ELF-1 (cell line): ENCODE measurements at places on chromosomes 12 and 14.
A peak's percentile ranks its signal among the peaks of the same experiment; 100 is the strongest.

DNA sequence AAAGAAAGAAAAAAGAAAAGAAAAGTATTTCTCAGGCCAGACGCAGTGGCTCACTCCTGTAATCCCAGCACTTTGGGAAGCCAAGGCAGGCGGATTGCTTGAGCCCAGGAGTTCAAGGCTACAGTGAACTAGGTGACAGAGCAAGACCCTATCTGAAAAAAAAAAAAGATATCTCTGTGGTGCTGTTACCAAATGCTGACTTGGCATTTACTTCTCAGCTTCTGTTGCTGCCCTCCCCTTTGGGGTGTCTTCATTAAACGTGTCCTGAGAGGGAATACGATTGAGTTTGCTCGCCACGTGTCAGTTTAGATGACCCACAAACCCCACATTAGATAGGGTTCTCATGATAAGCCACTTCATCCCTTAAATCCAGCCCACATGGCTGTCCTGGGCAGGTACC, 4.4 kb upstream of the POLR3B start:
- DNase-seq = no peak

GRCh38 chr14:38366374-38366773, 110.5 kb upstream of the CLEC14A start:
- no peak for DNase-seq

GRCh38 chr12:86735851-86736250, 479.7 kb upstream of the MGAT4C start:
- no peak for DNase-seq

DNA sequence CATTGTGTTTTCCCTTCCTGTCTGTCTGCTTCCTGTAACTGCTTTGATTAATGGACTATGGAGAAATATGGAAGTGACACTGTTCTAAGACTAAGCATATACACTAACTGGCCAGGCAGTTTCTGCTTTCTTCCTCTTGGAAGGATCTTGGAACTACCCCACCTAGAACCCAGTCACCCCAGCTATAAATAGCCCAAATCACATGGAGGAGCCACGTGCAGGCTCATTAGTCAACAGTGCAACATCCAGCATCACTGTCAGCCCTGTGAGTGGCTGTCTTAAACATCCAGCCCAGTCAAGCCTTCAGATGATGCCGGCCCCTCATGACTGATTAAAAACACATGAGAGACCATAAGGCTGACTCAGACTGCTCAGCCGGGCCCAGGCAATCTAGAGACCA, 39.2 kb downstream of the BCAT1 start:
- no peak for DNase-seq

DNA sequence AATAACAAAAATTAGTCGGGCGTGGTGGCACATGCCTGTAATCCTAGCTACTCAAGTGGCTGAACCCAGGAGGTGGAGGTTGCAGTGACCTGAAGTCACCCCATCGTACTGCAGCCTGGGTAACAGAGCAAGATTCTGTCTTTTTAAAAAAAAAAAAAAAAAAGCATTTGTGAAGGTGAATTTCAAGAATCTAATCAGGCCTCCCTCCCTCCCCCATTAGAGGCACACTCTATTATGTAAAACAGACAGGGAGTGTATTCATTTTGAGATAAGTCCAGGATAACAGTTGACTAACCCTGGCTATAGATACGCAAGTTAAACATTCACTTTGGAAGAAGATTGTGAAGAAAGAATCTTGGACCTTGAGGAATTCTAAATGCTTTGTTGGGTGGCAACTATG, 2.9 kb downstream of the RESF1 start:
- no peak for DNase-seq

GRCh38 chr12:21169878-21170472, 39.0 kb downstream of the SLCO1B1 start:
- peak; percentile 90 for DNase-seq

DNA sequence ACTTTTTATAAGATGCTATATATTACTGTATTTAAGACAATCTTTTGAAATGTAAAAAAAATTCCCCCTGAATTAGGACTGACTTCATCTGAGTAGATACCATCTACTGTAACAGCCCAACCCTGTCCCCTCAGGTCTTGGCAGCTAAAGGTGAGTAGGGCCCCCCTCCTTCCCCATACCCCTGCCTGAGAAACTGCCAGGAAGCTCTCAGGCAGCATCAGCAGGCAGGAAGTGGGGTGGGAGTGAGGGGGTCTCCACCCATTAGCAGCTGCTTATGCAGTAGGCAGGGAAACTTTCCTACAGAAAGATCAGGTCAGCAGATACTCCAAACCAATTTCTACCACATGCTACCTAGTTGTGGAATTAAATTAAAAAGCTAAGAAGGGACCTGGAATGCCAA, 62.5 kb downstream of the PAX9 start:
- no peak for DNase-seq

- no peak for DNase-seq
Measured at GRCh38 chr12:5088586-5089264, 45.0 kb downstream of the KCNA5 start.

- no peak for DNase-seq
Measured at GRCh38 chr14:63713764-63714163, 14.1 kb downstream of the SGPP1 start.

DNA sequence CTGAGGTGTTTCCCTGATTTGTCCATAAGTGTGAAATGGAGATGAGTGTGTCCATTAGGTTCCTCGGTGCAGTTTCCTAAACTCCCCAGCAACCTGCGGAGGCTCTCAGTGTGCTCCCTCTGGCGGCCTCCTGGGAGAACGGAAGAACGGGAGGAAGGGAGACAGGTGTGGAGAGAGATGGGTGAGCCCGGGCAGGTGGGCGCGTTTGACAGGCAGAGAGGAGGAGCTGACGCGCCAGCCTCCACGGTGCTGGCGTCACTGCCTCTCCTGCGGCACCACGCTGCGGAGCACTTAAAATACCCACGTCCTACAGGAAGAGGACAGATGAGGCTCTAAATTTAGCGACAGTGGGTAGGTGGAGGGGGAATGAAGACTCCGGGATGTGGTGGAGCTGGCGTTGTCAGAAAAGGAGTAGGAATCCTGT, 26.8 kb upstream of the PEX5 start:
- peak; percentile 60 for DNase-seq

GRCh38 chr14:62029569-62029924, 267.3 kb downstream of the SNAPC1 start:
- no peak for DNase-seq
